CD4-positive, CD25-positive, alpha-beta regulatory T cell (primary cell): ENCODE measurements at places on chromosomes 3 and 15.

DNA sequence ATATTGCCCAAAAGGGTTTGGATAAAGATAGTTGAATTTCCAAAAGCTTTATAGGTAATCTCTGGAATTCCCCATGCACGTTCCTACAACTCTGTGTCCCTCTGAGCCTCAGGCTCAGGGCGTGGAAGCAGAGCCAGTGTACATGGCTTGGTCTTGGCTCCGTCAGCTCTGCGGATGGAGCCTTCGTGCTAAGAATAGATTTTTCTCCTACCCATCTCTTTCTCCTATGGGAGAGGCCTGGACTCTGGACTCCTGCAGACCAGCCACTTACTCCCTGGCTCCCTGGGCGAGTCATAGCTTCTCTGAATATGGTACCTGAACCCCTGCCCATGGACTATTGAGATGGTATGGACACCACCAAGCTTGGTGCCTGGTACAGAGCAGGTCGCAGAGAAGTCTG lies 99.9 kb downstream of the EEFSEC start:
- no peak for DNase-seq

DNA sequence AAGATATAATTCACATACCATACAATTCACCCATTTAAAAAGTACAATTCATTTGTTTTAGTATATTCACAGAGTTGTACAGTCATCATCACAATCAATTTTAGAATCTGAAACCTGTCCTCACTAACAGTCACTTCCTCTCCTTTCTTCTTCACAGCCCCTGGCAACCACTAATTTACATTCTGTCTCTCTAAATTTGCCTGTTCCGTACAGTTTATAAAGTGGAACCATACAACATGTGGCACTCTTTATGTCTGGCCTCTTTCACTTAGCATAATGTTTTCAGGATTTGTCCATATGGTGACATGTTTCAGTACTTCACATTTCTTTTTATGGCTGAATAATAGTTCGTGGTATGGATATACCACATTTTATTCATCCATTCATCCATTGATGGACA lies 22.7 kb downstream of the ERICH6 start:
- peak; percentile 45 for DNase-seq

DNA sequence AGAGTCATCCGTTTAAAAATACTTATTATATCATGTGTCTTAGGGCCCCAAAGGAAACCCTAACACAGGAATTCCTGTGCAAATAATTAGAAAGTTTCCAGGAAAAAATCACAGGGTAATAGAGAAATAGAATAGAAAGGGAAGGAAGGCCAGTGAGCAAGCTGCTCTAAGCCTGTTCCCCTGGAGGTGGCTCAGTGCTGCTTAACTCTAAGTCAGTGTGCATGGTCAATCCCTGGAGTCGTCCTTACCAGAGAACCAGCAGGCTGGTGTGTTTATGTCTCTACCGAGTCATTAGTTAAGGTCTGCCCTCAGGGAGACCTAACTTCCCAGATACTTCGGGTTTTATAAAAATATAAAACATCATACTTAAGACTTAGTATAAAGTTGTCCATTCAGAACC lies 21.0 kb upstream of the MCF2L2 start:
- no peak for DNase-seq

GRCh38 chr3:42115946-42116345 lies 24.8 kb downstream of the TRAK1 start:
- DNase-seq, result no peak

GRCh38 chr3:54714035-54714434 lies 213.8 kb downstream of the LRTM1 start:
- DNase-seq, result no peak

GRCh38 chr3:155370764-155371503 lies 77.5 kb upstream of the STRIT1 start:
- DNase-seq, result no peak

- no peak for DNase-seq
Measured at GRCh38 chr3:126704494-126705214, 614 bp downstream of the CHCHD6 start.
